Bone marrow (tissue), 2 donors: ENCODE measurements at places on chromosomes 3 and 15.
A peak's percentile ranks its signal among the peaks of the same experiment; 100 is the strongest.

DNA sequence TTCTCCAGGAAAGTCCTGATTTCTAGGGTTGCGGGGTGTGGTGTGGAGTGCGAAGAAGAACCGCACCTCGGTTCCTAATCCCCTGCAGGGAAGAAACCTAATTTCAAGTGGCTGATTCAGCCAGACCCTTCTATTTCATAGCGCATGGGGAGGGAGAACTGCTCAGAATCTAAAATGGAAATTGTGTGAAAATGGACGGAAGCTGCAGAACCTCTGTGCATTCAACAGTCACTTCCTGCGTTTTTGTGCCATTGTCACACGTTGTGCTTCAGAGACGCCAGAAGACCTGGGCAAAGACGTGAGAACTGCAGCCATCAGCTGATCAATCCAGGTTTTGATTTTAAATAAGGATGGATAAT, 1.2 kb downstream of the SIDT1 start:
- DNase-seq = peak; percentile 3

DNA sequence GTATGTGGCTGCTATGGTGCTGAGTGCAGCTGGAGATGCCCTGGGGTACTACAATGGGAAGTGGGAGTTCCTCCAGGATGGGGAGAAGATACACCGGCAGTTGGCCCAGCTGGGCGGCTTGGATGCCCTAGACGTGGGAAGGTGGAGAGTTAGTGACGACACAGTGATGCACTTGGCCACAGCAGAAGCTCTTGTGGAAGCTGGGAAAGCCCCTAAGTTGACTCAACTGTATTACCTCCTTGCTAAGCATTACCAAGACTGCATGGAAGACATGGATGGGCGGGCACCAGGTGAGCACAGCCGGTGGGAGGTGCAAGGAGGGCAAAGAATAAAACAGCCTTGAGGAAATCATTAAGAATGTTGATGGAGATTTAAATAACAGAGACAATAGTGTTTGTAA, 2.9 kb downstream of the ADPRH start:
- DNase-seq = no peak

DNA sequence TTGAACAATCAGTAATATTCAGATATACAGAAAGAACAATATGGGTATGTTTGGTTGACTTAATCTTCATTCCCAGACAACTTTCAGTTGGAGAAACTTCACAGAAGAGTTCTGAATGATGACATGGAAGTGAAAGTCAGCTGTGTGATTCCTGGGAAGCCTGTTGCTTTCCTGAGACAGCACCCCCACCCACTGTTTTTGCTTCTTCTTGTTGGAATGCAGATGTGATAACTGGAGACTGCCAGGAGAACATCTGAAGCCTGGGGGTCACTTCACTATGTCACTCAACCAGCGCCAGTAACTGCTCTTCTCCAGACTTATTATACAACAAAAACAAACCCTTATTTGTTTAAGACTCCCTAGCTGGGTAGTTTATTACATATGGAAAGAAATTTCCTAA, 599.4 kb downstream of the ZIC1 start:
- no peak for DNase-seq

- no peak for DNase-seq
Measured at GRCh38 chr3:143928056-143928455, 43.6 kb upstream of the DIPK2A start.

- DNase-seq = no peak
Measured at GRCh38 chr3:124115956-124116355, 124.0 kb upstream of the ROPN1 start.

GRCh38 chr3:73723596-73723995, 98.9 kb upstream of the PDZRN3 start:
- DNase-seq = no peak

GRCh38 chr15:27250223-27250622, 279.2 kb downstream of the GABRG3 start:
- no peak for DNase-seq

- no peak for DNase-seq
Measured at GRCh38 chr3:184428561-184429175, 48.8 kb downstream of the CHRD start.
